Tibial nerve (tissue), 4 donors: ENCODE measurements at places on chromosomes 13 and 19. TPM values are rescaled to one million over a fixed set of nuclear protein-coding genes. Genes with fewer than 3 reads are reported as not detected.

GRCh38 chr13:50826035-50826434 lies 17.5 kb downstream of the DLEU7 start:
- H3K27ac ChIP-seq, result no peak overlapping the region
- H3K4me1 ChIP-seq, result no peaks in the 10 kb centered on the region
- no peaks in the 10 kb centered on the region for H3K36me3 ChIP-seq
- no peaks in the 10 kb centered on the region for H3K27me3 ChIP-seq
- no peak for DNase-seq

Gene LAMP1
- 114 TPM for total RNA-seq

Gene APBA3
- total RNA-seq, result 21.6 TPM

DNA sequence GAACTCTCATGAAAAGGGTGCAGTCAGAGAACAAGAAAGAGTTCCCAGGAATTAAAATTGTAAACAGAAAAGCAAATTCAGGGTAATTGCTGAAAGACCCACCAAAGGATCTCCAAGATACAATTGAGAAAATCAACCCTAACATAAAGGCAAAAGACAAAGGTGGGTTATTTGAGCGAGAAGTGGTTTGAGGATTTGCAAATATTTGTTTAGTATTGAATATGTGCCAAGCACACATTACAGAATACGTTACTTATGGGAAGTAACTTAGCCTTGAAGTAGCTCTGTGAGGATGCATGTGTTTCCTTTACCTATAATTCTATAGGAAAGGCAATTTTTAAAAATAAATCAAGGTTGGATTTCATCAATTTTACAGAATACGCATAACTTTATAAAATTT lies 10.0 kb upstream of the CEACAM21 start:
- no peaks in the 10 kb centered on the region for H3K36me3 ChIP-seq
- DNase-seq, result no peak
- no peaks in the 10 kb centered on the region for H3K27me3 ChIP-seq
- no peak overlapping the region for H3K27ac ChIP-seq

Gene CYP4F3
- total RNA-seq, result 19.7 TPM

DNA sequence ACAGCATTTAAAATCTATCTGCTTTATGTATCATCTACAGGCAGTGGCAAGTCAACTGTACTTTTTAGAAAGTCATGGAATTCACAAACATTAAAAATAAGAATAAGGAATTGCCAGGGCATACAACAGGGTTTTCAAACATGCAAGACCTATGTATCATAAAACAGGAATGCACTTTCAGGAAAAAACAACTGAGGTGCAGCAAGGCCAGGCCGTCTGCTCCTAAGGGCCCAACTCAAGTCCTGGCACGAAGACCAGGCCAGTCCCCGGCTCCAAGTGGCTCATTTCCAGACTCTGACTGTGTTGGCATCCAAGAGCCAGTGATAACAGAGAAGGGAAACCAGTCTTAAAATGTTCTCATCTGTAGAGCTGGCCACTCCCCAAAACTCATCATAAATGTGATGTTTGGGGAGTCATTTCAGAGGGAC lies 7.1 kb downstream of the RFX2 start:
- no peak overlapping the region for H3K4me3 ChIP-seq
- peak overlapping the region; percentile 82 for H3K27ac ChIP-seq

DNA sequence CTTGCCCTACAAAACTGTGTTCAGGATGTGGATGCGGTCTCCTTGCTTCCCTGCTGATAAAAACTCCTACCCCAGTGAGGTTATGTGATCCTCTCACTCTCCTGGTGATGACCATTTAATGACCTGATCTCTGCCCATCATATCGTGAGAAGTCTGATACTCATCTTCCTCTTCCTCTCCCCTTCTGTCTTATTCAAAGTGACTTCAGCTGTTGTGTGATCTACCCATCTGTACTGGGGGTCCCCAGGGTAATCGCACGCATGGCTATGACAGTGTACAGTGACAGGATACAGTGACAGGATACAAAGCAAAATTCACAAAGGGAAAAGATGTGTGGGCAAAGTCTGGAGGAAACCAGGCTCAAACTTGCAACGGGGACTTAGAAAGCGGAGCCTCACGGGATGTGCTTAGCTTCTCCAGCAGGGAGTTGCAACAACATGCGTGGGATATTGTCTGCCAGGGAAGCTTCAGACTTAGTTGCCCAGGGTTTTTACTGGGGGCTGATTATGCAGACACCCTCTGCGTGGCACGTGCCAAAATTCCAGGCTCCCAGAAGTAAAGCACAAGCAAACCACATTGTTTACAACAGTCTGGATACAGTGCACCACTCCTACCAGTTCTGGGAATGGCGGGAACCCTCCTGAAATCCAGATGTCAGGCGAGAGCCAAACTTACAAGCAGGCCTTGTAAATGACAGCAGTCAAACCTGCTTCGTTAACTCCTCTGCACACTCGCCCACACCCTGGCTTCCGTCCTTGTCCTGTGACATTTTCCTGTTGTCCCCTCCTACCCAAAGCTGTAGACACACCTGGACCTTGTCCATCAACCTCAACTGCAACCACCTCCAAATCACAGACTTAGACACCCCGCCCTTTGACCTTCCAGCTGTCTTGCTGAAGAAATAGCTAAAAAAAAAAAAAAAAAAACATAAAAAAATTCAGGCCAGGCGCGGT lies 18.0 kb upstream of the GARRE1 start:
- peaks cover under 1% of the 10 kb centered on the region for H3K36me3 ChIP-seq
- no peak for DNase-seq
- peaks cover 28% of the 10 kb centered on the region for H3K4me1 ChIP-seq

- H3K27ac ChIP-seq, result peak overlapping the region; percentile 80
- no peaks in the 10 kb centered on the region for H3K4me1 ChIP-seq
Measured at GRCh38 chr13:48493066-48493765, 39.7 kb downstream of the RCBTB2 start.

Gene ATCAY
- total RNA-seq, result not detected

Gene IFNL1
- total RNA-seq, result not detected

Gene MEIOSIN
- not detected for total RNA-seq

Gene NALCN
- 7.3 TPM for total RNA-seq

Gene RFXAP
- total RNA-seq, result 4.8 TPM

- DNase-seq, result no peak
- no peaks in the 10 kb centered on the region for H3K36me3 ChIP-seq
- no peaks in the 10 kb centered on the region for H3K4me1 ChIP-seq
Measured at GRCh38 chr13:113408562-113408961, 44.6 kb upstream of the GRTP1 start.

DNA sequence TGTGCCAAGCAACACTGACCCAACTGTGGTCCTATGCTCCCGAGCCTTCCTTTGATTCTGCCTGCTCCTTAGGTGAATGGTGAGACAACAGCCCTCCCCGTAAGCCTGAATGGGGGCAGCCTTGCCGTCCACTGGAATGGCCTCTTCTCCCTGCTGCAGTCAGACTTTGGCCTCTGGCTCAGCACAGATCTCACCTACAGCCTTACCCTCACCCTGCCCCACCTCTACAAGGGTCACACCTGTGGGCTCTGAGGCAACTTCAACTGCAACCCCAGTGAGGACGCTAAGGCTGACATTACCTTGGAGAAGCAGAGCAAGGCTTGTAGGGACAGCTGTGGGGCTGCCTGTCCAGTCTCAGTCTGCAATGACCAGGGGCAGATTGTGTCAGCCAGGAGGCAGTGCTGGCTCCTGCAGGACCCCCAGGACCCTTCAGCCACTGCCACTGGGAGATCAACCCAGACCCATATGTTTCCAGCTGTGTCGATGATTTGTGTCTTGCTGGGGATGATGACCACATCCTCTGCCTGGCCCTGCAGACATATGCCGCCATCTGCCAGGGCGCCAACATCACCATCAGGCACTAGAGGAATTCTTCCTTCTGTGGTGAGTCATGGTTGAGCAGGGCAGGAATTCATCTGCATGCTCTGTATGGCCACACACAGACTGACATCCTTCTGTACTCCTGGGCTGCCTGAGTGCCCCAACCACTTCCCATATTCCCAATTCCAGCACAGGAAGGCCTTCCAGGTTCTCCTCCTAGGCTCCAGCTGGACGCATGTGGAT lies 27.3 kb upstream of the FXYD3 start:
- no peak overlapping the region for H3K27ac ChIP-seq
- no peaks in the 10 kb centered on the region for H3K36me3 ChIP-seq
- H3K4me1 ChIP-seq, result peaks cover 22% of the 10 kb centered on the region
- no peak for DNase-seq

- H3K4me1 ChIP-seq, result no peaks in the 10 kb centered on the region
- no peaks in the 10 kb centered on the region for H3K27me3 ChIP-seq
- H3K27ac ChIP-seq, result no peak overlapping the region
- no peak for DNase-seq
- H3K4me3 ChIP-seq, result no peak overlapping the region
- no peaks in the 10 kb centered on the region for H3K36me3 ChIP-seq
Measured at GRCh38 chr13:19068691-19069090, 112.9 kb downstream of the TUBA3C start.

GRCh38 chr19:51019544-51019925 lies at the start of gene KLK10:
TSS of gene KLK10 (minus strand) at chr19:51019709. CDS start at chr19:51019130, 579 bp downstream.
- no peaks in the 10 kb centered on the region for H3K36me3 ChIP-seq
- H3K4me3 ChIP-seq, result peak within 1 kb of the TSS; percentile 23
- no peak within 1 kb of the TSS for H3K27ac ChIP-seq
- DNase-seq, result no peak
- peaks cover 35% of the 10 kb centered on the region for H3K4me1 ChIP-seq

DNA sequence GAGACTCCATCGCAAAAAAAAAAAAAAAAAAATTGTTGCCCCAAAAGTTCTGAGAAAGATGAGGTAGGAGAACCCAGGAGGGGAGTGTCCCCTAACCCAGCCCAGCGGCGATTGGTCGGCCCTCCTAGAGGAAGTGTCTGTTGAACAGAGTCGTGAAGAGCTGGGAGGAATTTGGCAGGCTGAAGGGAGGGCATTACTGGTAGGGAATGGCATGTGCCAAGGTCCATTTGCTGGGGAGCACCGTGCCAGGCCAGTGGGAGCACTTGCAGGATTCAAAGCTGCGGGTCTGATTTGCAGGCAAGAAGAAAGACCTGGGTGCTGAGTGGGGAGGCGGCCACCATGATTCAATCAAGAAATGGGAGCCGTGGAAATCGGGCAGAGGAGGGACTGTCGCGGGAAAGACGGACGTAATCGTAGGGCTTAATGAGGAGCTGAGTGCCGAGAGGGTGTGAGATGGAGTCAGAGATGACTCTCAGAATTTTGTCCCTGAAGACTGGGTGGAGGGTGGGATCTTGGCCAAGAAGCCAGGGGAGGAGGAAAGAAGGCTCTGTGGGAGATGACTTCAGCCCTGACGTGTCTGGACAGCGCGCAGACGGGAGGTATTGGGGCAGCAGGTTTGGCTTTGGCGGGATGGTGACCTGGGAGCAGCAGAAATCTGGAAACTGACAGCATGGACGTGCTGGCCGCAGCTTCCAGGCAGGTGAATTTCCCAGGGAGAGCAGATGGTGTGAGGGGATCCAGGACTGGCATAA lies 15.4 kb downstream of the CERS4 start:
- no peak overlapping the region for H3K27ac ChIP-seq
- peaks cover 5% of the 10 kb centered on the region for H3K4me1 ChIP-seq
- no peaks in the 10 kb centered on the region for H3K27me3 ChIP-seq
- peaks cover 20% of the 10 kb centered on the region for H3K36me3 ChIP-seq
- no peak overlapping the region for H3K4me3 ChIP-seq
- DNase-seq, result peak; percentile 34

GRCh38 chr13:34290661-34291060 lies 472.7 kb downstream of the RFC3 start:
- H3K36me3 ChIP-seq, result no peaks in the 10 kb centered on the region
- H3K27ac ChIP-seq, result no peak overlapping the region
- no peaks in the 10 kb centered on the region for H3K4me1 ChIP-seq
- no peak for DNase-seq

DNA sequence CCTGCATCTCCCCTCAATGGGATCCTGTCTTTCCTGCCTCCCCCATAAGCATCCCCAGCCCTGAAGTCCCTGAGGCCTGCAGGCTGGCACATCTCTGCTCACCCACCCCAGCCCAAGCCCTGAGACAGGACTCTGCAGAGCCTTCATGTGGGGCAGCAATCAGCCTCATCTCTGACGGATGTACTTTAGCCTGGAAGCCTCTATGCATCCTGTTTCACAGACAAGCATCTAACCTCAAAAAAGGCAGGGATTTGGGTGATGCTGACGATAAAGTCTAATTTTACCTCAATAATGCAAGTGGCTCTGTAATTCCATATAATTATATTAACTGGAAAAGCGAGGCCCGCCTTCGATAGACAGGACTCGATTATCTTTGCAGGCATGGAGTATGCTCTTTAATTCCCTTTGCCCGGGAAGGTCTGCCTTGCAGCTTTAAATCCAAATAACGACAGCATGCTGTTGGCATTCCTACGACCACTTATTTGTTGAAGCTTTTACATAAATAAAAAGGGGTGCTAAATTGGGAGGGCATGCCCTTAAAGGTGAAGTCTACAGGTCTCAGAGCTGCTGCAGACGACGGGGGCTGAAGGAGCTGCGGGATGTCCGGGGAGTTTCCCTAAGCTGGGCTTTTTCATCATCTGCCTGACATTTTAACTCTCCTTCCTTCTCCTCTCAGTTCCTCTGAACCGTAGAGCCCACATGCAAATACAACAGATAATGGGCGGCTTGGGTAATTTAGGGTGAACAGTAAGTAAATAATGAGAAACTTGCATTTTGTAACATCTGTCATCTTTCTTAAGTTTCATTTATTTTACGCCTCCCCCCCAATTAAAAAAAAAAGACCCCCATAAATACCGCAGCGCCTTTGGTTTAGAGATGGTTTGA lies 211.5 kb downstream of the URI1 start:
- H3K27ac ChIP-seq, result no peak overlapping the region
- no peaks in the 10 kb centered on the region for H3K4me1 ChIP-seq
- H3K4me3 ChIP-seq, result no peak overlapping the region
- DNase-seq, result no peak
- H3K27me3 ChIP-seq, result no peaks in the 10 kb centered on the region

Gene KASH5
- total RNA-seq, result not detected

DNA sequence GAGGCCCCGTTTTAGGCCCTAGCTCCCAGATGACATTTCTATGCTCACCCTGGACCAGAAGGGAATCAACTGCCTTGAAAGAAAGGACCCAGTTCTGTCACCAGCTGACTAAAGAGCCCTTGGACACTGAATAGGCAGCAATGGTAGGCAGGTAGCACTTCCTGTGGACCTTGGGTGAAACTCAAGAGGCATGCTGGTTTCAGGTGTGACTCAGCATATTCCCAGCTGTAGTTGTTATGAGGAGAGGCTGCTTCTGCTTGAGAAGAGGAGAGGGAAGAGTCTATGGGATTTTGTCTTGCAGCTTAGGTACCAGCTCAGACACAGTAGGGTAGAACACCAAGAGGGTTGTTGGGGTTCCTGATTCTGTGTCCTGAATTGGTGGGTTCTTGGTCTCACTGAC lies 37.9 kb upstream of the HTR2A start:
- H3K4me3 ChIP-seq, result no peak overlapping the region
- no peak for DNase-seq
- H3K36me3 ChIP-seq, result no peaks in the 10 kb centered on the region
- H3K27ac ChIP-seq, result no peak overlapping the region

- no peaks in the 10 kb centered on the region for H3K36me3 ChIP-seq
- H3K4me3 ChIP-seq, result no peak overlapping the region
- DNase-seq, result peak; percentile 84
- H3K27ac ChIP-seq, result peak overlapping the region; percentile 96
Measured at GRCh38 chr19:46859637-46860124, 1.1 kb upstream of the ARHGAP35 start.

Gene DNAAF3
- not detected for total RNA-seq

- H3K36me3 ChIP-seq, result no peaks in the 10 kb centered on the region
- peak overlapping the region; percentile 85 for H3K4me3 ChIP-seq
- peak overlapping the region; percentile 96 for H3K27ac ChIP-seq
Measured at GRCh38 chr13:28718196-28718542, 601 bp downstream of the SLC46A3 start.

Gene ZNF497
- 4.8 TPM for total RNA-seq

Gene KLK14
- total RNA-seq, result not detected
